ENCODE measurements at places on chromosomes 2 and 18.

- DNase-seq: no peak
Measured at GRCh38 chr2:120316528-120317179, 29.3 kb upstream of the INHBB start.

- DNase-seq: no peak
Measured at GRCh38 chr2:48131539-48132270, 225.4 kb upstream of the FBXO11 start.

DNA sequence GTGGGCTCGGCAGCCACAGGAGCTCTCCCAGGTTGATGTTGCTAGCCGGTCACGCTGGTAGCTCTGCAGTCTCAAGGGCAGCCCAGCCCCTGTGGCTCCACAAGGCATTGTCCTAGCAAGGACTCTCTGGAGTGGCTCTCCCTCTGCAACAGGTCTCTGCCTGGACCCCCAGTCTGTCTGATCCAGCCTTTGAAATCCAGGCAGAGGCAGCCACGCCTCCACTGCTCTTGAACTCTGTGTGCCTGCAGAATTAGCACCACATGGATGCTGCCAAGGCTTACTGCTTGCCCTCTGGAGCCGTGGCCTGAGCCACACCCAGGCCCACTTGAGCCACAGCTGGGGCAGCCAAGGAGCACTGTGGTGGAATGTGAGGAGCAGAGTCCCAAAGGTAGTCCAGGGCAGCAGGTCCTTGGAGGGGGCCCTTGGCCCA lies 43.0 kb upstream of the FAHD2A start:
- peak; percentile 4 for DNase-seq

DNA sequence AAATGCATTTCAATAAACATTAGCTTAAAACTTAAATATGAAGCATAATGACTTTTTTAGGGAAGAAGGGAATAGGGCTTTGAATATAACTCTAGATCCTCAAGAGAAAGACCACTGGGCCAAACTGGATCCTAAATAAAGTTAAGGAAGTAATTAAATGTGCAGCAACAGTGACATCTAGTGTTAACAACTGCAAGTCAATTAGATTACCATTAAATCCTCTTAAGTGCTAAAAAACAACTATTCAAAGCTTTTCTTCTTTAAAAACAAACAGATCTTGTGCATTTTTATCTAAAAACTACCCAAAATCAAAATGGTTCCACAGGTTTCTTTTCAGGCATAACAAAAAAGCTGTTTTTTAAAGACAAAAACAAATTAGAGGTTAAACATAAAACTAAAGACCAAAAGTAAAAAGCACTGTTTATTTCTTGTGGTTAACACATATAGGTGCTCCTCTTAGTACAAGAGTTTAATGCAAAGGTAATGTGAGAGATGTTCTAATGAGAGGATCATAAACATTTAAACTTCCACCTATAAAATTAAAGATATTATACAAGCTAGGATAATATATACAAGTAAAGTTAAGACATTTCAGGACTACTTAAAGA lies 111.4 kb downstream of the THADA start:
- DNase-seq: no peak

DNA sequence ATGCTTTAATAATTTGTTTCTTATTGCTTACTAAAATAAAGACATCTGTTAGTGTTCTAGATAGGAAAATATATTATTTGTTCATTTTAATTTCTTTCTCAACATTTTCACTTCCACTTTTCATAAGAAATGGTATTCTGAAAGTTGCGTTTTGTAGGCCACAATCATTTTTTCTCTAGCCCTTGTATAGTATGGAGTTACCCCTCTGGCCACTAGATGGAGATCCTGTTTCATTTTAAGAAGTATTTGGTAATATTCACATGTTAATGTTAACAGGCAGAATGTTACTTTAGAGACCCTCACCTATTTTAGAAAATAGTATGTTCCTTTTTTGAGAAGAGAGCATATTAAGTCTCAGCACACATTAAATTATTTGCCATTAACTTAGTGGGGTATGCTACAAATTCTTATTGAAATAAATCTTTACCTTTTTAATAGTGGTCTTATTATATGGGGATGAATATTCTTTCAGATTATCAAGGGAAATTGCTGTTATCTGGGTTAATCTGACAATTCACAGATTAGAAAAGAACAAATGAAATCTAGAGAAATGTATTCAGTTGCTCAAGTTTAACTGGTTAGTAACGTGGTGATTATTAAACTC lies 73.9 kb upstream of the TTC27 start:
- no peak for DNase-seq

GRCh38 chr2:134737671-134738070 lies 18.9 kb upstream of the TMEM163 start:
- no peak for DNase-seq

GRCh38 chr18:27609221-27609620 lies 424.1 kb upstream of the CHST9 start:
- no peak for DNase-seq

- DNase-seq: no peak
Measured at GRCh38 chr2:126857502-126857901, 41.2 kb upstream of the TEX51 start.

GRCh38 chr2:66462501-66462825 lies 27.5 kb downstream of the MEIS1 start:
- no peak for DNase-seq

DNA sequence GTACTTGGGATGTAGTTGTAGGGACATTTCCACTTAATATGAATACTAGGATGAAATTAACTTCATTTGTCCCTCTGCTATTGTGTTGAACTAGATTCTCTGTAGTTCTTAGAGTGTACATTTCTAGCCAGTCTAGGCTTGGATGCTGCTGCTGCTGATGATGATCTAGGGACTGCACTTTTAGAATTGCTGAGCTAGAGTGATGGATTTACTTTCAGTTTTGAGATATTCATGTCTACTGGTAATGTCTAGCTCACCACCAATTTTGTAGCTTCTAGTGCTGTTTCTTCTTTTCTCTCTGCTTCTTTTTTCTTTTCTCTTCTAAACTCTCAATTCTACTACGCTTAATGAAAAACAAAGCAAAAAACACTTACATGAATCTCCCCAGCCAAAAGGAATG lies 49.4 kb downstream of the MRPS9 start:
- no peak for DNase-seq

Data from activated naive CD4-positive, alpha-beta T cell treated with anti-CD3 and anti-CD28 coated beads, Interleukin-2, amount 10 ng/mL, durations not matched to agents 7 days and 5 days (primary cell).